Germinal center (tissue), 1 donor: ENCODE measurements at places on chromosomes 12 and 14.

GRCh38 chr12:42481368-42481767, 108.2 kb downstream of the PRICKLE1 start:
- DNase-seq, result no peak

DNA sequence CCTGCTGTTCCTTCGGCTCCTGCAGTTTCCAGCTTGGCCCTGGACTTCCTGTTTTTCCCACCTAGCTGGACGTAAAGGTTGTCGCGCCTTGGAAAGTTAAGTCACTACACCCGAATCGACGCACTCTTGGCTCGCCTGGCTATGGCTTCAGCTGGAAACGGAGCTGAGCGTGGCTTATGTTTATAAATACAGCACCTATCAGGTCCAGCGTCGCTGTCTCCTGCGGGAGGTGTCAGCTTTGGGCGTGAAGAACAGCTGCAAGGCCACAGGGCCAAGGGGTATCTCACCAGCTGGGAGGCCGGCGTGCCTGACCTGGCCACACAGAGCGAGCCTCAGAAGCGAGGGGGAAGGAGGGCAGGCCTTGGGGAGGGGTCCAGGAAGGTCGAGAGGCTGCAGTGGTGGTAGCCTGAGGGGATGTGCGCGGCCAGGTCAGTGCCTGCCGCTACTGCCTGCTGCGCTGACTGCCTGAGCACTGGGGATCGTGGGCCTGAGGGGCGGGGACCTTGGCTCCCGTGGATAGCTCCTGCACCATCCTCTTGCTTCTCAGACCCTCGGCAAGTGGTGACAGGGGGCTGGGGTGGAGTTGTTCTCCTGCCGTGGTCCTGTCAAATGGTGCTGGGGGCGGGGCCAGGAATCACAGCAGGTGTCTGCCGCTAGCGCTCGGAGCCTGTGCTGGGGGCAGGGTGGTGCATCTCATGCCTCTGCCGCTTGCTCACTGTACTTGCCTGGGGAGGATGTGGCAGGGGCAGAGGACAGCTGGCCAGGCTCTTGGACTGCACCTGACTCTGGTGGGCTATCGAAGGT, 12.5 kb downstream of the PACS2 start:
- no peak for DNase-seq

DNA sequence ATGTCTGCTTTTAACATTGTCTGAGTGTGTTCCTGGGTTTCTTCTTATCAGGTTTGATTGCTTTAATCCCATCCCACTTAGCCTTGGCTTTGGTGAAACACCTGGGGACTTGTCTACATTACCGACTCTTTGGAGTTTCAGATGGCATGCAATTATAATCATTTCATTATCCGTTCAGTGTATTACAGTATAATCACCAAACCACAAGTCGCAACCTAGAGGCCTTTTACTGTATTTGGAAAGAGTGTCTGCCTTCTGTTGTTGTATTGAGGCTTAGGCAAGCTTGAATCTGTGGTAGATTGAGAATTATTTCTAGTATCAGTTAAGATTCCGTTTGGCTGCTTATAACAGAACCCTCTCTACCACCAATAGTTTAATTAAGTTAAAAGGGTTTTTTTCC, 103.9 kb downstream of the TGFB3 start:
- no peak for DNase-seq

DNA sequence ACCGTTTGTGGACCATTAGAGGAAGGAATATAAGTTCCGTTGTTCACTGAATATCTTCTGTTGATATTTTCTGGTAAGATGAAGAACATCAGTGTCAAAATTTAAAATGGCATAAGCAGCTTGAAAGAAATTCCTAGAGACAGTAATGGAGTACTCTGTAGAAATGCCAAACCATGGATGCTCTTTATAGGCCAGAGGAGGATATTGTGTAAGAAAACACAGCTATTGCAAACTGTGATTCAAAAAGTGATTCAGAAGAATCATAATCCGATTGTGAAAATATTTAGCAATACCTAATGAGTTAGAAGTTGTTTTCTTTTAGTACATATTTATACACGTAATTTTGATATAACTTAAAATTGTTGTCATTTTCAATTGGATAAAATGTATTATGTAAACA, 102.8 kb downstream of the SLC16A7 start:
- no peak for DNase-seq

GRCh38 chr12:124680863-124681778, 113.7 kb upstream of the NCOR2 start:
- DNase-seq, result no peak

GRCh38 chr12:47819138-47819895, 386 bp downstream of the HDAC7 start:
- no peak for DNase-seq

GRCh38 chr12:43836475-43836989, 651 bp downstream of the TMEM117 start:
- no peak for DNase-seq

- DNase-seq, result no peak
Measured at GRCh38 chr14:22854963-22855724, 16.4 kb upstream of the LRP10 start.

GRCh38 chr14:99647411-99647810, 2.5 kb downstream of the HHIPL1 start:
- no peak for DNase-seq

DNA sequence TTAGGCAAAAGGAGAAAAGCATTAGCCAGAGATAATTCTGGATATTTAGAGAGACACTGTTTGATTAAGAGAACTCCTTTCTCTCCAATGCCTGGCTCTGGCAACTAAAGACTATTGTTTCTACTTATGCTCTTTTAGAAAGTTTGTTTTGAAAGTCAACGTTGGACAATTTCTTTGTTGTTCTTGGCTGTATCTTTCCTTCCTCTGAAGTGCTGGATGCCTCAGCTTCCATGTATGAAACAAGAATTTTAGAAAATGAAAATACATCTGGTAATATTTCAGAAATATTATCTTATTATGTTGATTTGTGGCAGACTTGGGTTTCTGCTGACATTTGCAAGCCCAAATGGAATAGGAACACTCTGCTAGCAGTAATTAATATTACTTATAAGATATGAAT, 382.6 kb downstream of the SNAPC1 start:
- DNase-seq, result no peak

GRCh38 chr12:10661338-10661737, 12.5 kb downstream of the STYK1 start:
- no peak for DNase-seq

DNA sequence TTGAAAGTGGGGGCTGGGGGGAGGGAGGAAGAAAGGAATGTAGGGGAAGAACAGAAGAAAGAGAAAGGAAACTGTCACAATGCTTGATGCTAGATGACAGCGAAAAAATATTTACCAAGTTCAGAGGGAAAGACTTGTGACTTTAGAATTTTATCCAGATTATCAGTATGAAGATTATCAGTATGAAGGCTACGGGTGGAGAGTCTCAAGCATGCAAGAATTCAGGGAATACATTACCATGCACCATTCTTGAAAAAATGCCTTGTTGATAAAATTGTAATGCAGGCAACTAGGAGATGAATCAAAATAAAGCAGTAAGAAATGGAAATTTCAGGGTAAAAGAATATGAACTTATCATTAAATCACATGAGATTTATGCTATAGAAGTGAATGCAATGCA, 376.8 kb downstream of the PCNX1 start:
- no peak for DNase-seq

DNA sequence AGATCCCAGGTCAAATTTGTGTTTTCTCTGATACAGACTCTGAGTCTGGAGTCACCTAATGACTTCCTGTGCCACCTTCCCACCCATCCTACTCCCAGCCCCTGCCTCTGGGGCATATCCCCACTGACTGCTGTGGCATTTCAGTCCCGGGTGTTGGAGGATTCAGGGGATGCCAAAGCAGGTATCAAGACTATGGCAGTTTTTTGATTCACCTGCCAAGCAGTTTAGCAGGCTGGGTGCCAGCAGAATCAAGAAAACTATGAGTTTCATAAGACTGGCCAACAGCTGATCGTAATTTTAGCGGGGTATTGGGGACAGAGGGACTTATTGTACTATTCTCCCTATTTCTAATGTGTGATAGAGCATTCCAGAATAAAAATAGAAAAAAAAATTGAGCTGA, 4.6 kb downstream of the PLEKHH1 start:
- no peak for DNase-seq

DNA sequence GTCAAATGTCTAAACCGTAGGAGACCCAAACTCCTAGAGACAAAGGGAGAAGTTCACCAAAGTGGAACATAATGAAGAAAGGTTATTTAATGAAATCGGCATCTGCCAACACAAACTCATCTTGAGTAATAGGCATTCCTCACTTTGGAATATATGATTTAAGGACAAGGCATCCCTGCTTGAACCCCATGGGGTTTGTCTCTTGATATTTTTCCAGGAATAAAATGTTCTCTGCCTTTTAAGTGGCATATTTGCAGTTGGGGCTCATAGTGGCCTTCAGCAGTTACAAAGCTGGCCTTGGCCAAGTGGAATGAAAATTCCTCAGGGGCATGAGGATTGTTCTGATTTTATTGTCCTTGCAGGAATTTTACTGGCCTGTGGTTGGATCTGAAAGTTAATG, 7.1 kb downstream of the POP5 start:
- no peak for DNase-seq

DNA sequence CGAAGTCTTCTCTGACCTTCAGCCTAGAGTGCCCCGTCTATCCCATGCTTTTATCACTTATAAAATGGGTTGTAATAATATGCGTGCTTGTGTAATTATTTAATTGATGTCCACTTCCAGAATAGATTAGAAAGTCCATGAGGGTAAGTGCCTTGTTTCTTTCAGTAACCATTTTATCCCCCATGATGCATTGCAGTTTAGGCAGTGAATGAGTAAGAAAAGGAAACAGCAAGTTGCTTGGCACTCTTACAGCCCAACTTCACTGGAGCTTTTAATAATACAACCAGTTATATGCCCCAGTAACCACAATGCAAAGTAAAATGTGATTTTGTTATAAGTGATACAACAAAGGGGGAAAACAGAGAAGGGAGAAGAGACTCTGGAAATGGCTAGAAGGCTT, 287.3 kb downstream of the MED13L start:
- DNase-seq, result no peak

GRCh38 chr12:27686147-27686546, 10.1 kb upstream of the REP15 start:
- no peak for DNase-seq

DNA sequence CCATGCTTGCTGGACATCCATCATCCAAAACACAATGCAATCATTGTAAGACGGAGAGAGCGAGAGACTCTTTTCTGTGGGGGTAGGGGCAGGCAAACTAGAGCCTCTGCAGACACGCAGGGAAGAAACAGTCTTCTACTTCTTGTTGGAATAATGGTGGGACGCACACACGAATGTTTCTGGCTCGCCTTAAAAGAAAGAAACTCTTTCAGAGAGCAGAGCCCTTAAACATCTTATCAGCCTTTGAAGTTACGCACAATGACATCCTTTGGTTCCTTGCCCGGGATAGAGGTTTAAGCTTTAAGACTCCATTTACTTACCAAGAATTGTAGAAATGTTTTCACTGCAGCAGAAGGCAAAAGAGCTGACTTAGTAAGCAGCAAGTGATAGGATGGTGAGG, 133.8 kb upstream of the FOXN3 start:
- DNase-seq, result no peak

- DNase-seq, result no peak
Measured at GRCh38 chr12:119601877-119602733, 8.5 kb downstream of the TMEM233 start.

GRCh38 chr12:26298785-26299621, 103.6 kb downstream of the SSPN start:
- DNase-seq, result peak; percentile 75

- no peak for DNase-seq
Measured at GRCh38 chr14:44928793-44929192, 33.0 kb downstream of the KLHL28 start.

GRCh38 chr14:100278702-100279101, 27.5 kb downstream of the SLC25A29 start:
- no peak for DNase-seq

GRCh38 chr12:81295251-81295650, 217.4 kb downstream of the ACSS3 start:
- no peak for DNase-seq

- no peak for DNase-seq
Measured at GRCh38 chr12:77225373-77225772, 160.0 kb upstream of the E2F7 start.

- no peak for DNase-seq
Measured at GRCh38 chr14:89370381-89370780, 46.7 kb downstream of the FOXN3 start.

DNA sequence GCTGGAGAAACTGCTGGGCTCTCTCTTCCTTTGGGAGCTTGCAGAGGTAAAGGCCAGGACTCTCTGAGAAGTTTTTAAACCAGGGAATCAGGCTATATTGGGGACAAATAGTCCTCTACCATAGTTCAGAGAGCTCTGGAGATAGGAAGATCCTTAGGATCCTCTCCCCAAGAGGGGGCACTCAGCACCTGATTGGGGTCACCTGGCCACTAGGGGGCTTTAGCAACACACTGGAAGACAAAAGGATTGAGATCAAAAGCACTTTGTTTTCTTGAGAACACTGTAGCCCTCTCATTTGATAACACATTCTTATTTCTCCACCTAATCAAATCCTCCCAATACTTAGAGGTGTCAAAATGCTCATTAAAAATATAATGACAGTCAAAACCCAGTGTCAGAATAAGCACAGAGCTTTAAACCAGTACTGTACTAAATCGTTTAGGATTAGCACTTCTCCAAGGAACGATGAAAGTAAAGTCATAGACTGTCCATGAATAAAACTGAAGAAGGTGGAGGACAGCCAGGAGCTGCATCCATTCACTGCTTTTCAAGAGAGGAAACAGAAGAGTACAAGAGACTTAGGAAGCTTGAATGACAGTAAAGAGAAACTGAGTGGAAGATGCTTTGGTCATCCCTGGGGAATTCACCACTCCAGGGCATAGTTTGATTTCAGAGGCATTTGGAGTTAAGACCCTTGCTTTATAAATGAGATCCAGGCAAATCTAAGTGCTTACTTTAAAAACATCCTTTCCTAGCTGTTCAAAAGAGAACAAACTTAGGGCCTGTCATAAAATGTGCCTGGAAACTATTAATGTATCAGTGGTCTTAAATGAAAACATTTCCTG, 26.5 kb downstream of the BMP4 start:
- DNase-seq, result peak; percentile 39

DNA sequence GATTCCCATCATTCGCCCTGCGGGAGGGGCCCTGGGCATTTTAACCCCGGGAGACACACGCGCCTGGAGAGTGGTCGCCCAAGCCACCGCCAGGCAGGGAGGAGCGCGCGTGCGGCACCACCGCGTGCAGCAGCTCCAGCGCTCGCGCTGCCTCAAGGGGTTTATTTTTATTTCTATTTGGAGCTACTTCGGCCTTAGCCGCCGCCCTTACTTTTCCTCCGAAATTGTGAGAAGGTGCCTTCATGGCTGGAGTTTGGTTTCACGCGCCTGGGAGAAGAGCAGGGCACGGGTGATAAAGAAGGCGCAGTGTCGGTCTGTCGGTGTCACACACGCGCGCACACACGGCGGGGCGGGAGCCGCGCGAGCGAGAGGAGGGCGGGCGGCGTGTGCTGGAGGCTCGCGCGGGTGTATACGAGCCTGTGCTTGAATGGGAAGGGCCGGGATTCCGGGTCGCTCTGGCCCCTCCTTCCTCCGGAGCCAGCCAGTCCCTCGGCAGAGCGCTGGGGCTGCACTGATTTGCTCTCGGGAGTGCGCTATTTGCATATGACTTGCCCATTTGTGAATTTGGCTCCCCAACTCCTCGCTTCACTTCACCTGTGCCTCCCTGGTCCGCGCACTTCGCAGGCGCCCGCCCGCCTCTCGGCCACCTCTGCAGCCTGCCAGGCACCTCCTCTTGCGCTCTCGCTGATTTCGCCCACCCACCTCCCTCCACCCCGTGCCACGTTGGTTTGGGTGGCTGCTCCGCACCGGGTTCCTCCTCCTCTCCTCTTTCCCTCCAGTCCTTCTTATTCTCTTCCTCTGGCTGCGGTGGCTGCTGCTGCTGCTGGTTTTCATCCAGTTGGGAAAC, 932.3 kb downstream of the DIO2 start:
- DNase-seq, result no peak
